ENCODE measurements at places on chromosomes 1 and 21. TPM values are rescaled to one million over a fixed set of nuclear protein-coding genes. Genes with fewer than 3 reads are reported as not detected.

- DNase-seq, result no peak
Observed at GRCh38 chr1:15961492-15961891, 14.4 kb downstream of the ZBTB17 start.

Gene OR14C36
- not detected for total RNA-seq

Gene WNT3A
- total RNA-seq, result not detected

Gene USH2A
- not detected for total RNA-seq

Gene NUP133
- total RNA-seq, result 62.5 TPM
